Cerebellar nuclear complex (tissue), 1 donor: ENCODE measurements at places on chromosomes 3 and 15.
A peak's percentile ranks its signal among the peaks of the same experiment; 100 is the strongest.

DNA sequence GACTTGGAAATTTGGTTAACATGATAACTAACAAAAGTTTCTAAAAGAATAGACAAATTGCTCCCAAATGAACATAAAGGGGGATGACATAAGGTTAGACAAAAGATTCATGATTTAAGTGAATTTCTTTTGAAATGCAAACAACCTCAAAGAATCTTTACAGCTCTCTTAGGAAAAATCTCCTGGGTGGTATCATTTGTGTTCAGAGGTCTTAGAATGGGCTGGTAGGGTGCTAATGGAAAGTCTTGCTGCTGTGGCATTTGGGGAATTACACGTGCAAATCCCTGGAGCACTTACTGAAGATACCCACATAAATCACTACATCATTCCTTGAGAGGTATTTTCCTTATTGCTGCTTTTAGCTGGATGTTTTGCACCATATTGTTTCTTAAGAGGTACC, 14.4 kb upstream of the ROBO2 start:
- no peak for DNase-seq

GRCh38 chr3:119624002-119624720, 26.5 kb downstream of the PLA1A start:
- DNase-seq: no peak

GRCh38 chr3:147240581-147240980, 165.8 kb downstream of the ZIC4 start:
- no peak for DNase-seq

DNA sequence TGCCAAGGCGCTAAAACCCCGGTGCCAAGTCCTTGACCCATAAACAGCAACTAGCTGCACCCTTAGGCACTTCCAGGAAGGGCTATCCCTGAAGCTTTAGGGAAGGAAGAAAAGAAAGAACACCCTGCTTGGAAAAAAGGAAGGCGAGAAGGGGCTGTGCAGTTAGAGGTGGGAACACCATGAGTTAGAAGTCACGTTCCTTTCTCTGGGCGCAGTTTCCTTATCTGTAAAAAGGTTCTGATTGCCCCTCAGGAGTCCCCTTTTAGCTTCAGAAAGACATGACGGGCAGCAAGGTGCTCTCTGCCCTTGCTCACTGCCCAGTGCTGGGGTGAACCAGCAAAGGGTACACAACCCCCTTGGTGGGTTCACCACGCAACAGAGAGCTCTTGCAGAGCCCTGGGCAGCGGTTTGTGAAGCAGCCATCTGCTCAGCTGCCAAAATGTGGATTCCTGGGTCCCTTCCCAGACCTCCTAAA, 798 bp downstream of the GCHFR start:
- DNase-seq: no peak

GRCh38 chr3:18047052-18047451, 304.6 kb upstream of the TBC1D5 start:
- no peak for DNase-seq

GRCh38 chr3:189040656-189041335, 131.0 kb upstream of the TPRG1 start:
- DNase-seq: no peak

DNA sequence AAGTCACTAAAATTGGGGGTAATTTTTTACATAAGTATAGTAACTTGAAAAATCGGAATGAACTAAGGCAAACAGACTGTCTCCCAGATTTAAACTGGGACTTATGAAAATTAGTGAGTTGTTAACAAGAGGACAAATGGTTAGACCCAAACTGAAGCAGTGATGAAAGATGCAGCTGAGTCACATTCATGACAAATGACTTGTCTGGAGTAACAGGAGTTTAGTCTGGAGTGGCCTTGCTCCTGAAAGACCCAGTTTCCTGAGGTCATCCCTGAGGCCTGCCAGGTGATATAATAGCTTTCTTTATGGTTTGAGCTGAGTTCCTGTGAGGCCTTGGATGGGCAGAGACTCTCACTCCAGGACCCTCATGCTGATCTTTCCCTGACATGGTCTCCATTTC, 9.6 kb upstream of the CTDSPL start:
- DNase-seq: no peak

GRCh38 chr15:26628879-26629529, 143.9 kb downstream of the GABRB3 start:
- DNase-seq: no peak

- no peak for DNase-seq
Observed at GRCh38 chr3:112382543-112383160, 49.7 kb downstream of the CD200 start.

GRCh38 chr3:103388214-103388613, 953.4 kb downstream of the ZPLD1 start:
- DNase-seq: no peak

- no peak for DNase-seq
Observed at GRCh38 chr15:68217341-68217740, 12.2 kb downstream of the CLN6 start.

DNA sequence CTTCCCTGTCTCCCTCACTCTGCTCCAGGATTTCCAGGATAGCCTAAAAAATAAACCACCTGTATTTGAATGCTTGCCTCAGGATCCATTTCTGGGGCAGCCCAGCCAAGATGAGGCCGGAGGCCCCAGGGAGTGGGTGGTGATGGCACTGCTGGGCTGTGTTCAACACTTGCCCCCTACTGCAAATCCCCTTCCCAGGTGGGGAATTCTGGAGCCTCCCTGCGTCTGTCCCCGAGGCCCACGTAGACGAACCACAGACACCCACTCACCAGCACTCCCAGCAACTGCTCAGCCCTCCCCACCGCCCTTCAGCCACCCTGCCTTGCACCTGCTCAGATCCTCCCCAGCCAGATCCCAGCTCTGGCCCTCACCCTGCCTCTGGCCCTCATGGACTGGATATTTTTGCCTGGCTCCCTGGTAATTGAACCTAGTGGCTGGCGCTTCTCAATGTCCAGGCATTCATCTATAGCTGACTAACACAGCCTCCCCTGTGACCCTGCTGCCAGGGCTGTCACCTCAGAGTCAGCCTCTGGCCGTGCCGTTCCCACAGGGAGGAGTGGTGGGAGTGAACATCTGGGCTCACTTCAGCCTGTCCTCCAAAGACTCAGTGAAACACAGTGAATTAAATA, 17.1 kb upstream of the EPB42 start:
- DNase-seq: no peak

DNA sequence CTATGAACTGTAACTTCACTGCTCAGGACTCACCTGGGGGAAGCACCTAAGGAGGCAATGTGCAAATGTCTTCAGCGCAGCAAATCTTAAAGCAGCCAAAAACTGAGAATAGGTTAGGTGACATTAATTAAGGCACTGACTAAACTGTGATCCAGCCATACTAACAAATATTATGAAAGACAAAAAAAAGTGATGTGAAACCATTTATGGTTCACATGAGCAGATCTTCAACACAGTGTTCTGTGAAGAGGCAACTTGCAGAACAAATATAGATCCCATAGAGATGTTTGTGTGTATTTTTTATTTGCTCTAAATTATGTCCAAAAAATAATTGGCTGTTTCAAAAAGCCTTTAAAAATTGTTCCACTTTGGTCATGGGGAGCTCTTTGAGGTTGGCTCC, 24.1 kb upstream of the MITF start:
- no peak for DNase-seq

DNA sequence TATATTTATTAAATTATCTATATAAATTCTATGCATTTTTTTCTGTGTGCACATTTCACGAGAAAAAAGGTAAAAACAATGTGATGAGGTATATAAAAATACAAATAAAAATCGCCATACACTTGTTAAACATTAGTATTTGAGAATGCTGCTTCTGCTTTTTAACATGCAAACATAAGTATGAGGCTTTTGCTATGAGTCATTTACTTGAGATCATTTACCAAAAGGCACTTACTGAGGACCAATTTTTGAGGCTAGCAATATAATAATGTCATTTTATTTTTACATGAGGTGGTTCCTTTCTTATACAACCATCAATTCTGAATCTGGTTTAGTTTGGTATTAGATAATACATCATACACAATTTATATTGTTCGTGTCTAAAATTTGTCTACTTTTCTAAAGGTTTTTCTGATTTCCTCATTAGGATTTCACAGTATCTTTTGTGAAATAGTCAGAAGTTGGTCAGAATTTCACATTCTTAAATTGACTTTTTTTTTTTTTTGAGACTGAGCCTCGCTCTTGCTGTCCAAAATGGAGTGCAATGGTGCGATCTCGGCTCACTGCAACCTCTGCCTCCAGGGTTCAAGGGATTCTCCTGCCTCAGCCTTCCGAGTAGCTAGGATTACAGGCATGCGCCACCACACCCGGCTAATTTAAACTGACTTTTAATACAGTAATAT, 25.6 kb downstream of the DCUN1D1 start:
- no peak for DNase-seq

DNA sequence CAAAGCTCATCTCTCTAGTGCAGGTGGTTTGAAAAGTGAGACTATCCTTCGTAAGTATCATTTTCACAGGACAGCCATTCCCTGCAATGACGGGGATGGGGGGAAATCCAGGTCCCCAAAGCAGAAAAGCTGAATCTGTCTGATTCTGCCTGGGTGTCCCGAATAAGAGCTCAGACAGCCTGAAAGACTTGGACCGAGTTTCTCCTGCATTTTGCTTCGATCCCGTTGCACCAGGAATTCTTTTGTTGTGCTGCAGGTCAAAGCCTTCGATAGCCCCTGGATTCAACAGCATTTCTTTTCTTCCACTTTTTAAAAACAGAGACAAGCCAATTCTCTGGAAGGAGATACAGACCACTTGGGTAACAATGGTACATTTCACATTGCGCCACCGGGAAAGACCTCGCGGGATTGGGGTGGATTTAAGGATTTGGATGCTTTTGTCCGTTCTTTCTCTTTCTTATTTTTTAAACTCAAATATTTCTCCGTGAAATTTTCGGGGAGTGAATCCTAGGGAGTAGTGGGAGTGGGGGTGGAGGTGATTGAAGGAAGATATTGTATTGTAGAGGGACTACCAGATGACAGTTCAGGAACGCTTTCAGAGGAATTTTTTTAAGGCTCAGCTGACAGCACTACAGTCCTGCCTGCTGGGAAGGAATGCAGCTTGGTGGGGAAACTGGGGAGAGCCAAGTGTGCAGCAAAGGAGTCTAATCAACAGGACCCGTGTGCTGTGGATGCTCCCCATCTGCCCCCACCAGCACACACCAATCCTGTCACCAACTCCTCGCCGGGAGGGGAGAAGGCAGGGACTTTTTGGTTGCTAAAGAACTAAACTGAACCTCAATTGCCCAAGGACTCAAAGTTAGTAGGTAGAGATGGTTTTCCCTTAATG, 2.6 kb downstream of the SLITRK3 start:
- no peak for DNase-seq

GRCh38 chr3:27507515-27508266, 23.5 kb upstream of the SLC4A7 start:
- no peak for DNase-seq

DNA sequence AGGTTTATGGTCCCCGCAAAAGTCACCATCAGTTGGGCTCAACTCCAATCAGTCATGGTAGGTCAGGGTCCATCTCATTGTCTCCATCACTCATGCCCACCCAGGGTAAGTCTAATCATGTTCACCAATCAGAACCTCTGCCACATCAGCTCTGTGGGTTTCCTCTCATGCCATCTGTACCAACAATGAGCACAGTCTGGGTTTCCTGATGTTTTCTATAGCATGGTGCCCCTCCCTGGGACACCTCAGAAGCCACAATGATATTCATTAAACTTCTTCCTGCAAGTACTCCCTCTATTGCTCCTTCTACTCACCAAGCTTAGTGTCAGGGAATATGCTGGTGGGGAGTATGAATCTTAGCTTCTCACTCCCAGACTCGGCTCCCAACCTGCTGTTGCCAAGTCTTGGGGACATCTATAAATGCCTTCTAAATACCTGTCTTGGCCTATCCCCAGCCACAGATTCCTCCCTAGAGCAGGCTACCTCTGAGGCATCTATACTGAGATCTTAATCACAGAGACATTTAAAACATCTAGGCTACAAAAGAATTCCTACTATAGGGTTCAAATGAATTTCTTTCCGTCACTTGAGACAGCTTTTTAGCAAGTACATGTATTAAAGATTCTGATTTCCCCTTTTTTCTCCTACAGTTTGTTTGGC, 5.0 kb upstream of the CCR2 start:
- DNase-seq: no peak

DNA sequence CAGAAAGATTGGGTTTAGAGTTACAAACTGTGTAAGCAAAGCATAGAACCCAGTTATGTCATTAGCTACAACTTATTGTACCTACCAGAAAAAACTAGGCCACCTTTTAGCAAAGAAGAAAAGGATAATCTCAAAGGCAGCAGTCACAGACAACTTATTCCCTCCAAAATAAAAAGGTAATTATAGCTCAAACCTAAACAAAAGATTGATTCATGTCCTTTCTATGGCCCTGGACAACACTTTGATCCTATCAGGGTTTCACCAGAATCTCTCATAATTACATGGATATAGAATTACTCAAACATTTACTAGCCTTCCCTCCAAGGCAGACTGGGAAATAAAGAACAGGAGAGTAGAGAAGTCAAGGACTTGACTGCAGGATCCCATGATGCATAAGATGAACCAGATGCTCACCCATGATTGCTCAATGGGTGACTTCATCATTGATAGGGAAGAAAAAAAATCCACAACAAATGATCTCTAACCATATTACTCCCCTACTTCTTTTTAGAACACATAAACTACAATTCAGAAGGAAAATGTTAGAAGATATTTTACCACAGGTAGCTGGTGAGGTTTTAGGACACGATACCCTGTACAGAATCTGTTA, 17.4 kb downstream of the DET1 start:
- DNase-seq: no peak

GRCh38 chr3:59128685-59129084, 78.9 kb upstream of the CFAP20DC start:
- DNase-seq: no peak

DNA sequence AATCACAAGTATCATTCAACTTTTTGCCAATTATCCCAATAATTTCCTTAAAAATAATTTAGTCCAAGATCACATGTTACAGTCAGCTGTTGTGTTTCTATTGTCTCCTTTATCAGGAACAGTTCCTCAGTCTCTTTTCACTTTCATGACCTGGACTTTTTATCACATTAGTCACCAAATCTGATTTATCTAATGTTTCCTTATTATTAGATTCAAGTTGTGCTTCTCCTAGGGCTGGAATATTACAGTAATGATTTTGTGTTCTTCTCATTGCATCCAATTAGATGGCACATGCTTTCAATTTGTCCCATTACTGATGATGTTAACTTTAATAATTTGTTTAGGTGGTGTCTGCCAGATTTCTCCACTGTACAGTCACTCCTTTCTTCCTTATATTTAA, 66.3 kb upstream of the DCBLD2 start:
- DNase-seq: no peak

DNA sequence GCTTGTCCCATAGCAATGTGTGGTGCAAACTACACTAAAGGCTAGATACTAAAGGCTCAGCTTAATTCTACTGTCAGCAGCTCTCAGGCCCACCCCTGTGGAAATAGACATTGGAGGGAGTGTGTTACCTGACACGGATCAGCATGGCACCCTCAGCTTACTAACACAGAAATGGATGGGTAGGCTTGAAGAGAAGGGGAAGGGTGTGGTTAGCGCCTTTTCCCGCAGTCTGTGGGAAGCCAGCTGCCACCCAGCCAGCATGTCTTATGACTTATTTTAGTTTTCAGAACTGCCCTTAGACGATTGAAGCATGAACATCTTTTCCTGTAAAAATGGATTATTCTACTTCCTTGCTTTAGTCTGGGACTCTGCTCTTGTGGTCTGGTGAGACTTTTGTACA, 25.8 kb upstream of the ADPGK start:
- no peak for DNase-seq

- no peak for DNase-seq
Observed at GRCh38 chr15:98384328-98385029, 263.9 kb upstream of the IGF1R start.

GRCh38 chr3:9111866-9112265, 137.6 kb downstream of the SRGAP3 start:
- DNase-seq: peak; percentile 91
